NCI-H1694 treated with DMSO at 0.1 percent for 48 hours (cell line): ENCODE measurements at places on chromosomes 4 and X.

DNA sequence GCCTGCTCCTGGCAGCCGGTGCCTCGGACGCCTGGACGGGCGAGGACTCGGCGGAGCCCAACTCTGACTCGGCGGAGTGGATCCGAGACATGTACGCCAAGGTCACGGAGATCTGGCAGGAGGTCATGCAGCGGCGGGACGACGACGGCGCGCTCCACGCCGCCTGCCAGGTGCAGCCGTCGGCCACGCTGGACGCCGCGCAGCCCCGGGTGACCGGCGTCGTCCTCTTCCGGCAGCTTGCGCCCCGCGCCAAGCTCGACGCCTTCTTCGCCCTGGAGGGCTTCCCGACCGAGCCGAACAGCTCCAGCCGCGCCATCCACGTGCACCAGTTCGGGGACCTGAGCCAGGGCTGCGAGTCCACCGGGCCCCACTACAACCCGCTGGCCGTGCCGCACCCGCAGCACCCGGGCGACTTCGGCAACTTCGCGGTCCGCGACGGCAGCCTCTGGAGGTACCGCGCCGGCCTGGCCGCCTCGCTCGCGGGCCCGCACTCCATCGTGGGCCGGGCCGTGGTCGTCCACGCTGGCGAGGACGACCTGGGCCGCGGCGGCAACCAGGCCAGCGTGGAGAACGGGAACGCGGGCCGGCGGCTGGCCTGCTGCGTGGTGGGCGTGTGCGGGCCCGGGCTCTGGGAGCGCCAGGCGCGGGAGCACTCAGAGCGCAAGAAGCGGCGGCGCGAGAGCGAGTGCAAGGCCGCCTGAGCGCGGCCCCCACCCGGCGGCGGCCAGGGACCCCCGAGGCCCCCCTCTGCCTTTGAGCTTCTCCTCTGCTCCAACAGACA is 4.4 kb downstream of the SOD3 start:
- no peak for DNase-seq

GRCh38 chr4:81164126-81164525 is 50.9 kb downstream of the PRKG2 start:
- DNase-seq = no peak

- no peak for DNase-seq
Measured at GRCh38 chr4:152083338-152083737, 322.5 kb upstream of the GATB start.

GRCh38 chrX:6307156-6307555 is 78.5 kb upstream of the NLGN4X start:
- no peak for DNase-seq

GRCh38 chr4:168537571-168537970 is 40.7 kb downstream of the PALLD start:
- DNase-seq = no peak

DNA sequence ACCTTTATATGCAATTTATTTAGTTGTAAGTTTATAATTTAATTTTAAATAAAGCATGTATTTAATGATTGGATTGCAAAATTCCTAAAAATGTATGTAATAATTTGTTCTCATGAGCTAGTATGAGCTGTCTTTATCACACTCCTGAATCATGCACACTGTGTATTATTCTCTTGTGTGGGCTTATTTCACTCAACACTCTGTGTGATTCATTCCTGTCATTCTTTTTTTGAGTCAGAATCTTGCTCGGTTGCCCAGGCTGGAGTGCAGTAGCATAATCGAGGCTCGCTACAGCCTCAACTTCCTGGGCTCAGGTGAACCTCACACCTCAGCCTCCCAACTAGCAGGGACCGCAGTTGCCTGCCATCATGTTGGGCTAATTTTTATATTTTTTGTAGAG is 123.1 kb upstream of the SLC34A2 start:
- DNase-seq = no peak

- no peak for DNase-seq
Measured at GRCh38 chr4:15720851-15721250, 18.0 kb downstream of the BST1 start.

DNA sequence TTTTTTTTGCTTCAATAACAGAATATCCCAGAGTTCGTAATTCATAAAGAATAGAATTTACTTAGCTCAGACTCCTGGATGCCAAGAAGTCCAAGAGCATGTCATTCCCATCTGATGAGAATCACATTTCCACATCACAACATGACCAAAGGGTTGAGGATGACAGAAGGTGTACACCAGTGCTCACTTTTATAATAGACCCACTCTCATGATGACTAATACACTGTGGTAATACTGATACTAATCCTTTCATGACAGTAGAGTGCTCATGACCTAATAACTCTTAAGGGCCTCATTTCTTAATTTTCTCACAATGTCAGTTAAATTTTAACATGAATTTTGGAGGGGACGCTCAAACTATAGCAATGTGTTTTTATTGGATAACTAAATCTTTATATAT is 69.2 kb downstream of the ZNF732 start:
- DNase-seq = no peak
